Kidney tubule cell (primary cell): ENCODE measurements at places on chromosomes 11 and 22.

DNA sequence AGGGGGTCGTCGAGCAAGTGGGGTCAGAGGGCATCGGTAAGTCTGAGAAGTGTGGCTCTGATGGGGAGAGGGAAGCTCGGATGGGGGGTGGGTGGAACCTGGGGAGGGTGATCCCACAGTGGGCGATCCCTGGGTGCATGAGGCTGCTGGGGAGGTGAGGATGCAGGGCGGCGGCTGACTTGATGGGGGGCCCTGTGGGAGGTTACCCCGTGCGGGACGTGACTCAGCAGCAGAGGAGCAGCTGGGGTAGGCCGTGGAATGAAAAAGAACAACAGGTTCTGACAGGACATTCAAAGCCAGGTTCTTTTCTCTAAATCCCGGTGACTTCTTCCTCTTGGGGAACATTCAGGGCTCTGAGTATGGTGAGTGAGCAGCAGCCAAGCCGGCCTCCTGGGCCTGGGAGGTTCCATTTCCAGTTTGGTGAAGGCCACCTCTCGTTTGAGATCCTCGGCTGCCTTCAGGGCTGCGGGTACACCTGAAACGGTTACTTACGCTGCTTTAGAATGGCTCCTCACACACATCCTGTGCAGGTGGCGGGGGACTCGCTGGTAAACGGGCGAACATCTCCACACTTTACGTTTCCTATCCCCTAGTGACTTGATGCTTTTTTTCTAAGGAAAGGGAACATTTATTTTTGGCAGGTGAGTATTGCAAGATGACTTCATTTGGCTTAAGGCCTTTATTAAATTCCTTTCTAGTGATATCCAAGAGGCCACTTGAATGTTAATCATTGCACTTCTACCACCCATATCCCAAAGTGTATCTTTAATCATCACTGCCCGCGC is 278.2 kb downstream of the TBC1D22A start:
- DNase-seq = peak; percentile 6

DNA sequence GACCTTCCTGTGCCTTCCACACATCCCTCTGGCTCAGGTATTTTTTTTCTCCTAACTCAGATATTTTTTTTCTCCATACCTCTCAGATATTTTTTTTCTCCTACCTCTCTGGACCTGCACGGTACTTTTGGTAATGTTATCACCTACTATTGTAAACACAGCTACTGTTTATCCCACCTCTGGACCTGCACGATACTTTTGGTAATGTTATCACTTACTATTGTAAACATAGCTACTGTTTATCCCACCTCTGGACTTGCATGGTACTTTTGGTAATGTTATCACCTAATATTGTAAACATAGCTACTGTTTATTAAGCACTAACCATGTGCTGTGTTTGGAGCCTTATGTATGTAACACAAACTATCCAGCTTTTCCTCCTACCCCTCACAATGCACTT is 12.1 kb upstream of the UPB1 start:
- DNase-seq = no peak

- no peak for DNase-seq
Observed at GRCh38 chr22:35378621-35379020, 2.3 kb upstream of the HMOX1 start.

DNA sequence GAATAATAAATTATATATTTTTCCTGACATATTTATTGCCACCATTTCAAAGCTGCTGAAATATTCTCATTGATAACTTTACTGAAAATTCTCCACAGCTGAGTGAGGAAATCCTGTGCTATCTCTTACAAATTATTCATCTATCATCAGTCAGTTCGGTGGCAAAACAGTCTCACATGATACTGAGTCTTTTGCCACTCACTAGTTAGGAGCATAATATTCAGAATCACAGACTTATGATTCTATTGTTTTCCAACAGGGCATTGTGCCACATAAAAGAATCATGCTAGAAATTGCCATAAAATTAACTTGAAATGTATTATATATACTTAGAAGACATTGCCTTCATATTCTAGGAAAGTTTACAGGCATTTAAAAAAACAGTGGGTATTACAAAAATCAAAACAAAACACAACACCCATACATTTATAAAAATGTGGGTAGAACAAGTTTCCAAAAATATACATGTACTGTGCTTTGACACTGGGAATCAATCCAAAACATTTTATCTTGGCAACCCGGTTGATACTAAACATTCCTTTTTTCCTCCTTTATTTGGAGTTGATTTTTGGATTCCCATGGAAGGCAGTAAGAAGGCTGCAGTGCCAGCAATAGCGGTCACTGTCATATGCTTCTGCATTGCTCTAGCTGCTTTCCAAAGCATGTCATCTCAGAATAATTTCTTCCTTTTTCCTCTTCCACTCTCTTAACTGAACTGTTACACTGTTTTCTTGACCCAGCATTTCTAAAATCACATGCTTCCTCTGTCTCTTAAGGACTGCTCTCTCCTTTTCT is 42.5 kb downstream of the ATG16L2 start:
- no peak for DNase-seq

DNA sequence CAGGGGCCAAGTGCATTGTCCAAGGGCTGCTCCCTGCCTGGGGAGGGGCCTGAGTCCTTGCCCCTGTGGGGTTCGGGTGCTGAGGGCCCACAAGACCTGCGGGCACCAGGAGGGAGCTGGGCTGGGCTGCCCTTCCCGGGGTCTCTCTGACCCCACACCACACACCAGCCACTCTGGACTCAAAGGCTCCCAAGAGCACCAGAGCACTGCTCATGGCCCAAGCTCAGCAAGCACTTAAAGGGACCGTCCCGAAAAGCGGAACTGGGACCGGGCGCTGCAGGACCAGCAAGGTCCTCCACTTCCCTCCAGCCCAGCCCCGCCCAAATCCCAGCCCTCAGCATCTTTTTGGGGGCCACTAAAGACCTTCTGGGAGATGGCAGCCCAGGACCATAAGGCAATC is 5.3 kb downstream of the LSP1 start:
- DNase-seq = no peak

DNA sequence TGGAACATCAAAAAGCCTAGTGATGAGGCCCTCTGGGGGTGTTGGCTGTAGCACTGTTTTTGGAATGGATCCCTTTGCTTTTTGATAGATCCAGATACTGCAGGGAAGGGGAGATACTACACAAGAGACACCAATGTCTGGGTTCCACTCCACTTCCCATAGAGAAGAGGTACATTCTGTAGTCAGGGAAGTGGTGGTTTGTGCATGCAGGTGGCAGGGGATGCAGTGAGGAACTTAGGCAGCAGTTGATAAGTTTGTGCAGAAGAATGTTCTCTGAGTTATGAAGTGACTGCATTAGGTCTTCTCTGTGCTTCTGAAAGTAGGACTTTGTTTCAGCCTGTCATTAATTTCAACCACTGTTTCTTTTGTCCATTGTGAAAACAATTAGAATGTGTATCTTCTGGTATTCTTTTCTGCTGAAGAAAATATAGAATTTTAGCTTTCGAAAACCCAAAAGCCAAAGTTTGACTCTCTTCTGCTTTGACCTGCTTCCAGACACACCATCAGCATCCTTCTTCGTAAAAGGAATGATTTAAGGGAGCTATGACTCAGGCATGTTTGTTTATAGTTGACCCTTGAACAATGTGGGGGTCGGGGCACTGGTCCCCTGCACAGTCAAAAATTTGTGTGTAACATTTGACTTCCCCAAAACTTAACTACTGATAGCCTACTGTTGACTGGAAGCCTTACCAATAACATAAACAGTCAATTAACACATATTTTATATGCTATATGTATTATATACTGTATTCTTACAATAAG is 25.6 kb downstream of the PANX1 start:
- DNase-seq = no peak
